ENCODE measurements at places on chromosomes 2 and 18. TPM values are rescaled to one million over a fixed set of nuclear protein-coding genes. Genes with fewer than 3 reads are reported as not detected.

DNA sequence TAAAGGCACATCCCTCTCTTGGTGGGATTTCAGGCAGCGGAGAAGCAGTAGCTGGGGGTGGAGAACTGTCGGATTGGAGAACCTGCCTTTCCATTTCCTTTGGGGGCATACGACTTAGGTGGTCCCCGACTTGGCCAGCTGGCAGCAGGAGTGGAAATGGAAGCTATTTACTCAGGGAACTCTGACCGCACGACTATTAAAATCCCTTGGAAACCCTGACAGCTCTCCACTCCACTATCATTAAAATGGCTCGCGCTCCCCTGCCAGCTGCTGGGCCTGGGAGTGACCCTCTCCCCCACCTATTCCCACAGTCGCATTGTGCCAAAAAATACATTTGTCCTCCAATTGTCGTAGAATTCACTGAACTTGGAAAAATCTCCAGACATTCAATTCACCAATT lies 77.7 kb upstream of the APCDD1 start:
- DNase-seq, result peak; percentile 61

DNA sequence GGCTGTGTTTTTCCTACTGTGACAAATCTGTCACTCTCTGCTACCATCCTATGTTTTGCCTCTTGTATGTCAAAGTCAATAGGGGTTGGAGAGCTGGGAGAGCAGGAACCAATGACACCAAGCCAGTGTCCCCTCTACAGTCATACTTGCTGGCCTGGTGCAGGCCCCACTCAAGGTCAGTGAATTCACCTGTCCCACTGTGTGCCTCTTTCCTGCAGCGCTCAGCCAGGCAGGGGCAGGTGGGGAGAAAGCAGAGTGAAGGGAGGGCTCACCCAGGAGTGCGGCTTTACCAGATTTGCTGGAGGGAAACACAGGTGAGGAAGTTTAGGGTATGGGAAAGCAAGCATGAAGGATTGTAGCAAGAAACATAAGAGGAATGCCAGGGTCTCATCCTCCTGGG lies 114.5 kb downstream of the GYPC start:
- DNase-seq, result no peak

The DTNA gene
- total RNA-seq, result 140 TPM

- peak; percentile 27 for DNase-seq
Measured at GRCh38 chr2:122660786-122661634, 905.6 kb downstream of the TSN start.

GRCh38 chr2:238835726-238836301 lies 12.1 kb upstream of the TWIST2 start:
- no peak for DNase-seq

GRCh38 chr2:27185331-27186026 lies 26.4 kb upstream of the ATRAID start:
- no peak for DNase-seq

The AGXT gene
- 0.12 TPM for total RNA-seq
